ENCODE measurements at places on chromosomes 4 and X. TPM values are rescaled to one million over a fixed set of nuclear protein-coding genes. Genes with fewer than 3 reads are reported as not detected.

Gene SH2D1A
- 0.34 TPM for total RNA-seq

Gene MED12
- total RNA-seq = 37.9 TPM

Gene CYTL1
- total RNA-seq = 0.78 TPM

Gene SRPX2
- total RNA-seq = 10.5 TPM

Gene SPP1
- total RNA-seq = 3.7 TPM

GRCh38 chr4:47469951-47470350, 6.4 kb upstream of the COMMD8 start:
- DNase-seq = no peak

GRCh38 chr4:1208266-1208961, 36.0 kb upstream of the SPON2 start:
- DNase-seq = peak; percentile 40

DNA sequence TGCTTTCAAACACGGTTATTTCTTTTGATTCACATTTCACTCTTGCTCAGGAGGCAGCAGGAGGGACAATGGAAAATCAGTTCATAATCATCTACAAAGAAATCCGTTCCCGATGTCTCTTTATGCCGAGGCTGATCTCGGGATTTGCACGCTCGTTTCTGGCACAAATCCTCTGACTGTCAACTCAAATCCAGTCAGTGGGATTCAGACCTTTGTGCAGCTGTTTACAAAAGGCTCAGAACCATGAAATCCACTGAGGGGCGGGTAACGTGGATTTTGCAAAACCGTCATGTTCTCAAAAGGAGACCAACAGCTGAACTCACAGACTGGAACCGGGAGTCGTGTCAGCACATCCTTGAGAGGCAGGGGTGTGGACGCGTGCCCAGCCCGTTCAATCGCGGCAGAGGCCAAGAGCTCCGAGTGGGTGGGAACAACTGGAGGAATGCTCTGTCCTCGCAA, 46.4 kb downstream of the ACOX3 start:
- DNase-seq = peak; percentile 53
